ENCODE measurements at places on chromosomes 12 and 14.
A peak's percentile ranks its signal among the peaks of the same experiment; 100 is the strongest.

DNA sequence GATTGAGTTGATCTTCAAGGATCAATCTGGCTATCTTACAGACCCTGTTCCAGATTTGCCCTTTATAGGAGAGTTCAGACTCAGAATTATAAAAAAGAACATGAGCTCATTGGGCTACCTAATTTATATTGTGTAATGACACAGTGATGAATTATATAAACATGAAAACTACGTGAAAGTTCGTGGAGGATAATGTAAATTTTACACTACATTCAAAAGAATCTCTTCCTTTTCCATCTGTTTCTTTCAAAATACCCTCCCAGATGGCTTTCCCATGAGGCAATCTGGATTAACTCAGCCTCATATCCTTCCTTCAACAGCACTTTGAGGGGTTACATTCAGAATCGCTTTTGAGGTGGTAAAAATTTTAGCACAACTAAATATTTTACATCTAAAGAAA, 129.3 kb downstream of the HMGA2 start:
- no peak for DNase-seq

DNA sequence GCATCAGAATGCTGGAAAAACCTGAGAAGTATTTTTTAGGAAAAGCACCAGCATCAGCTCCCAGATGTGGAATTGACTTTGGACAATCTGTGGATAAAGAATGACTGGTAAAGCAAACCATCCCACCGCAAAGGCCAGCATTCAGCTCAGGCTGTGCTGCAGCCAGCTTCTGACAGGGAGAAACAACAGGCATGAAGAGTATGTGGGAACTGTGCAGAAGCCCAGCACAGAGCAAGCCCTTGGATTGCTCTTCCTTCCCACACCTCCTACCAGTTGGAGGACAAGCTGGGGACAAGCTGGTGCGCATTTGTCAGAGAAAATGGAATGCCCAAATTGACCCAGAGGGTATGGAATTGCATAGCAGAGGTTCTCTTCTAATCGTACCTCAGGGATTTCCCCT, 228.1 kb downstream of the ANO2 start:
- no peak for DNase-seq

DNA sequence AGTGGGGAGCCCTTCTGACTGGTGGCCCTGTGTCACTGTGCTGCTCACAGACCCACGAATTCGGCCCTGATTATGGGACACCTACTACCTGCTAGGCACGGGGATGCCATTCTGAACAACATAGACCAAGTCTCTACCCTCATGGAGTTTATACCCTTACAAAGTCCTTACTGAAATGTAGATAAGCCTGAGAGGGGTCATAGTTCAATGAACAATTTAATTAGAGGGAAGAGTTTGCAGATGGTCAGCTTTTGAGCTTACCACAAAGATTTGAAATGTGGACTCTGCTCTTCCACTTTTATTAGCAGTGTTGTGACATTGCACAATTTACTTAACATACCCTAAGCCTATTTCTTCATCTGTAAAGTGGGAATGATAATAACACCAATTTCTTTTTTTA, 161.1 kb downstream of the MYRFL start:
- DNase-seq, result no peak

DNA sequence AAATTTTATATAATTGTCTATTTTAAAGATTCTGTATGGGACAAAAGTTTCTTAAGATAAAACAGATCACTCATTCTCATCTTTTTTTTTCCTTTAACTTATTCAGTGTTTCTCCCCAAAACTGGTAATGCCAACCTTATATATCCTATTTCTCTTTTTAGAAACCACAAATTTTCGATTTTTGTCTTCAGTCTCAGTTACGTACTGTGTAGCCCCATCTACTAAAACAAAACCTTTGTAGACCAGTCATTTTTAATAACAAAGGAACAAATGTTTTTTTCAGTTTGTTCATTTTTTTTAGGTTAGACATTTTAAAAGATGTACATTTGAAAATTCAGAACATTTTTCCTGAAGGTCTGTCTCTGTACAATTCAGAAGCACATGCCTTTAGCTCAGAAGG, 18.2 kb downstream of the PNMA1 start:
- no peak for DNase-seq

DNA sequence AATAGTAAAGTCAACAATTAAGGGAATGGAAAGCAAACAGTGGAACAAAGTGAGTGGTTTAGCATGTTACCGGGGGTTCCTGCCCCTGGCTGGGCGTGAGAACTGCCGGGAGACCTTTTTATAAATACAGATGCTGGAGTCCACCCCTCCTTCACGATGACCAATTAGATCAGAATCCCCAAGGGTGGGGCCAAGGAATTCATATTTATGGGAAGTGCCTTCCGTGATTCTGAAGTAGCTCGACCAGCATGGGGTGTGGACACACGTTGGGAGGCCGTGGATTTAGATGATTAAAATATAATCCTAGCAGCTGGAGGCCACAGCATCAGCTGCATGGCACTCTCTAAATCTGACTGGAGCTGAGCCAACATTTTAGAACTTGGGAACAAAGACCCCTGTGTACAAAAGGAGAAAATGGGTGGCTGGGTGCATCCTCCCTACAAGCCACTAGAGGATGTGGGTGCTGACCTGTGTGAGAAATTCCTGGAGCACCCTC, 87.9 kb downstream of the SRRM4 start:
- DNase-seq, result no peak

DNA sequence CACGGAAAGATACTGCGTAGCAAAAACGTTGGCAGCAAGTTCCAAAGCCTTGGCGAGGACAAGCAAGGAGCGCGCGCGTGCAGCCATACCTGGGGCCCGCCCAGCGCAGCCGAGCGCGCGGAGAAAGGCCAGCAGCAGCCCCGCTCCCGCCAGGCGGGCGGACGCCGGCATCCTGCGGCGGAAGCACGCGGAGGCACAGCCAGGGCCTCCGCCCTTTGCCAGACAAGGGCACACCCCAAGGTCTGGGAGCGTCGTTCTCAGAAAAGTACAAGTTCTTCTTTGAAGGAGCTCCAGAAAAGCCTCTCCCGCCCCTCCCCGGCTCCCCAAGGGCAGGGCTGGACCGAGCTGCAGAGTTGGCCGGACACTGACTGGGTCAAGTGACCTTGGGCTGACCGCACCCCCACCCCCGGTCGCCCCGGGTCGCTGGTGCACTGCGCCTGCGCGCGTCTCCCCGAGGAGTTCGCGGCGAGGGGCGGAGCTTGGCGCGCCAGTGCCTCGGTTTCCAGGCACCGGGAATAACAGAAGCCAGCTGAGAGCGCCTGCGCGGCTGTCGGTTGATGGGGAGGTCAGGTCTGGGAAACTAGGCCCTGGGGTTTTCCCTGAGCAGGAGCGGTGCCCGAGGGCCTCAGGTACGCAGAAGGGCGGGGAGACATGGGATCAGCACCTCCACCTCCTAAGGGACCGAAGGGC, at the start of gene ZC2HC1C:
ZC2HC1C (plus strand) TSS at position 521 of the 690 bp plus-strand sequence. CDS start 933 bp downstream, outside the sequence.
- DNase-seq, result peak; percentile 36

- DNase-seq, result peak; percentile 11
Observed at GRCh38 chr12:110501399-110501751, 536 bp downstream of the VPS29 start.

GRCh38 chr12:95418142-95418541, 55.8 kb upstream of the METAP2 start:
- no peak for DNase-seq

DNA sequence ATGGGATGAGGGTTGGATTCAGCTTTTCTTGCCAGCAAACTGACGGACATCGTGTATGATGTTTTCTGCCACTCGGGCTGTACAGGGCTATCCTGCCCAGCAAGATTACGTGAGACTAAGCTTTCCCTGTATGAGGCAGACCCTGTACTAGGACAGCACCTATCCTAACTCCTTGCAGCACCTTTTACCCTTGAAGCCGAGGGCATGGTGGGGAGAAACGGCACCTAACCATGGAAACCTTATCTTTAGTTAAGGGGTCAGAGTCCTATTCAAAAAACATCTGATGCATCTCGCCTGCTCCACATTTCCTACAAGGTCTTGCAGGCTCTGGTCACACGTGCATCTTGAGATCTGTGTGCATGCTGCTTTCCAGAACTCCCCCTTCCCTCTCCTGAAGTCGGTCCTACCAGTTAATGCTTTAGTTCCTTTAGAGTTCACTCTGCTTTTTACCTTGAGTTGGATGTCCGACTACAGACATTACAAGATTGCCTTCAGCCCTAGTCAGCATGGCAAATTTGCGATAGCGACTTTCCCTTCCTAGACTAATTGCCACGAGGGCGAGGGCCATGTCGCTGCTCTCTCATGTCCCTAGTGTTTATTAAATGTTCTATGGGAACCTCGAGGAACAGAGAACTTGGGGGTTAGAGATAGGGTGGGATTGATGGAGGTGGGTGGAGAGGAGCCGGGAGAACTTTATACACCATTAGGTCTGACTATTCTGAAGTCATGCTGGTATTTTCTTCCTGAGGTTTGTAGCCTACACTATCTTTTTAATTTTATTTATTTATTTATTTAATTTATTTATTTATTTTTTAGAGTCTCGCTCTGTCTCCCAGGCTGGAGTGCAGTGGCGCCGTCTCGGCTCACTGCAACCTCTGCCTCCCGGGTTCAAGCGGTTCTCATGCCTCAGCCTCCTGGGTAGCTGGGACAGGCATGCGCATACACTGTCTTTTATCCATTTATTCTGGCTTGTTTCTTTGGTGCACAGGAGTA, 6.6 kb downstream of the RAN start:
- no peak for DNase-seq

DNA sequence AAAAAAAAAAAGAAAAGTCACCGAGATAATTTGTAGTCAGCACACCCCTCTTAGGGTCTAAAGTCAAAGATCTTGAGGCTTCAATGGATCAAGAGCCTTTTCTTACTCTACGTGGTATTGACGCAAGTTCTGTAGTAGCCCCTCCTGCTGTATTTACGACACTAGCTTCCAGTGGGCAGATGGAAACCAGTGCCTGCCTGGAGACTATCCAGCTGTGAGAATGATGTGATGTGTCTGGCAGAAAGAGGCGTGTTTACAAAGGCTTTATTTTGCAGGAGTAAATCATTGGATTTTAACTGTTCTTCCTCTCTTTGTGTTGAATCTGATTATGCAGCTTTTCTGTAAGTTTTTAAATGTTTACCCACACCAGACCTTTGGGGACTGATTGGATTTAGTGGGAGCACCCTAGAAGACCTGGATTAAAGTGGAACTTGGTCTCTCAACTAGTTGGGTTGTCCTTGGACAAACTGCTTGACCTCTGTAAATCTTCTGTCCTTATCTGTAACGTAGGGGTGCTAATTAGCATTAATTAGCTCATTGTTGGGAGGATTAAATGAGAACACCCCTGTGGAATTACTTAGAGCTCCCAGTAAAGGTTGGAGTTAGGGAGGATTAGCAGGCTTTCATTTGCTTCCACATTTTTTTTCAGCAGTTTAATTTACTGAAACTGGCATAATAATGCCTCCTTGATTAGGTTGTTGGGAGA, 72.4 kb downstream of the RASSF3 start:
- DNase-seq, result no peak

- DNase-seq, result no peak
Observed at GRCh38 chr12:94070520-94070919, 77.9 kb upstream of the PLXNC1 start.

DNA sequence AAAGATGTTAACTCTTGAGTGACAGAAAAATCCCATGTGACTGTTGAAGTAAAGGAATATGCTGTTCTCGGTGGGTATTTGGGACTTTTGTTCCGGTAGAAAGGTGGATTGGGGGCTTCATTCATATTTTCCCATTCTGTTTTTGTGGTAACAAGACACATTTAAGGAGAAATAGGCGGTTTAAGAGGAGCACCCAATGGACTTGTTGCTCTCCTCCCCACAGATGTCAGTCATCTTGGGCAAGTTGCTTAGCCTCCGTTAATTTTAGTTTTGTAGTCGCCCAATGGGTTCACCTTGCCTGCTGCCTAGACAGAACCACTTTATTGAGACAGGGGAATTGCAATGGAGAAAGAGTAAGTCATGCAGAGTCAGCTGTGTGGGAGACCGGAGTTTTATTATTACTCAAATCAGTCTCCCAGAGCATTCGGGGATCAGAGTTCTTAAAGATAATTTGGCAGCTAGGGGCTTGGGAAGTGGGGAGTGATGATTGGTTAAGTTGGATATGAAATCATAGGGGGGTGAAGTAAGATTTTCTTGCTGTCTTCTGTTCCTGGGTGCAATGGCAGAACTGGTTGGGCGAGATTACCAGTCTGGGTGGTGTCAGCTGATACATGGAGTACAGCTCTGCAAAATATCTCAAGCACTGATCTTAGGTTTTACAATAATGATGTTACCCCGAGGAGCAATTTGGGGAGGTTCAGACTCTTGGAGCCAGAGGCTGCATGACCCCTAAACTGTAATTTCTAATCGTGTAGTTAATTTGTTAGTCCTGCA, 50.3 kb downstream of the SLC38A1 start:
- DNase-seq, result no peak

- DNase-seq, result no peak
Observed at GRCh38 chr14:37901978-37902377, 305.7 kb upstream of the SSTR1 start.

GRCh38 chr12:45490232-45490881, 239.1 kb upstream of the ARID2 start:
- DNase-seq, result no peak

Data from hematopoietic multipotent progenitor cell (in vitro differentiated cells).